GM23248 (cell line): ENCODE measurements at places on chromosomes 5 and 9.
A peak's percentile ranks its signal among the peaks of the same experiment; 100 is the strongest.

DNA sequence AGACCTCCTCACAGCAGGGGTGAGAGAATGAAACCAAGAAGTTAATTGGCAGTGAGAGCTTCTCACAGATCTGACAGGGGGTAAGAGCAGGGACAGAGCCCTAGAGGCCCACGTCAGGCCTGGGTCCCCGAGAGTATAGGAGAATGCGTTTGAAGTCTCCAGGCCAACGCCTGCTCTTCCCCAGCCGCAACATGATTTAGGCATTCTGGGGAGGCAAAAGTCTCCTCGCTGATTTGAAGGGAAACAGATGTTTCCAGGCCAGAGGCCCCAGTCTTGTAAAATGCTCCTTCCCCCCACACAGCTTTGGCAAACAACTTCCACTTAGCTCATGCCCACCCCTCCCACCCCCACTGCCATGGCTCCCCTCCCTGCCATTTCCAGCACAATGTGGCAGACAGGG, 239.2 kb upstream of the TRIM32 start:
- DNase-seq: no peak

DNA sequence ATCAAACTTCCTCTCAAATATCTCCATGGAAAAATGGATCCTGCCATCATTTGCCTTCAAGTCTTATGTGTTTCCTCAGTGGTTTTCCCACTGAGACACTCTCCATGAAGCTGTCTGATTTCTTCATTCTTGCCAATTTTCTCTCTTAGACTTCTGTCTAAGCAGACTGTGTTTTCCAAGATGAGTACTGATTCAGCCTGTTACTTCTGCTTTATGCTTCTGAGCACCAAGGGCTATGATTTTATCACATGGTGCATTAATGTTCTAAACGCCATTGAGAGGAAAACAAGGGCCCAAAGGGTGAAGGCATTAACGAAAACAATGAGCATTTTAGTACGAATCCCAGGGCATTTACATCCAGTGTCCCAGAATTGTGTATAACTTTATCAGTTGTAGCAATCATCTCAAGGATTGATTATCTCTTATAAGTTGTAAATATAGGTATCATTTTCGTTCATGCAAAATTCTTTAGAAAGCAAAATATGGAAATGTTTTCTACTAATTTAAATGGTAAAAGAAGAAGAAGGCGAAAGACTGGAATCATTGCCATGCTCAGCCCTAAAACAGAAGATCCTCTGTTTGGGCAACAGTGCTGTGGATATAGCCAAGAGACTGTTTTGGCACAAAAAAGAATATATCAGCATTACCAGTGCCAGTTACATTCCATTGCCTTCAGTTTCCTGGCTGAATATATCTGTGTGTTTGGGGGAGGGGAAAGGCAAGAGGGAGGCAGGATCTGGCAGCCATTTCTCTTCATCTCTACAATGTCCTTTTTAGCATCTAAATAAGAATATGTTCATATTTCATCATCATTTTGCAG, 537.6 kb downstream of the ANXA1 start:
- no peak for DNase-seq

DNA sequence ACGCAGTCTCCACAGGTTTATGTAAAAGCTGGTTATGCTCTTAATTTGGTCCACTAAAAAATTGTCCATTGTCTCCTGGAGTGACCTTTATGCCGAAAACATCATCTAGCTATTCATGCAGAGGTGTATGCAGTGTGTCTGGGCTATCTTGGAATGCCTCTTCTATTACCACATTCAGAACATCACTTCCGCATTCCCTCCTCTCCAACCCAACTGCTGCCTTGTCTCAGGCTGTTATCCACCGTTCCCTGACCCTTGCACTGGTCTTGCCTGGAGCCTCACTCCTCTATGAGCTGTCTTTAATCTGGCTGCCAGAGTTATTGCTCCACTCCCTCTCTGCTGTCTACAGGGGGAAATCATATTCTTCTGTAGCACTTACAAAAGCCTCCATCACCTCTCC, 214.1 kb upstream of the ANKRD55 start:
- no peak for DNase-seq

DNA sequence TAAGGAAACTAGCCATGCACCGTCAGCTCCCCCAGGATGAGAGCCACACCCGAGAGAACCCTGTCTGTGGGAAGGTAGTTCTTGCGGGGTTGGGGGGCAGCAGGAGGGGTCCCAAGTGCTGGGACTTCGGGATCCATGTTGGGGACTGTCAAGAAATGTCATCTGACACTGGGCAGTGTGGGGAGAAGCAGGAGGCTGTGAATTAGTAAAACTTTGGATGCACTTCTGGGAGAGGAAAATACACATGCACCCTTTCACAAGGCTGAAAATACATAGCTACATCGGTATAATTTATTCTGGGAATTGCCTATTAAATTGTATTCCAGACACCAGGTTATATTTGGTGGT, 109.6 kb upstream of the RPS23 start:
- DNase-seq: no peak

GRCh38 chr9:1120500-1121165, 70.5 kb downstream of the DMRT2 start:
- DNase-seq: no peak

DNA sequence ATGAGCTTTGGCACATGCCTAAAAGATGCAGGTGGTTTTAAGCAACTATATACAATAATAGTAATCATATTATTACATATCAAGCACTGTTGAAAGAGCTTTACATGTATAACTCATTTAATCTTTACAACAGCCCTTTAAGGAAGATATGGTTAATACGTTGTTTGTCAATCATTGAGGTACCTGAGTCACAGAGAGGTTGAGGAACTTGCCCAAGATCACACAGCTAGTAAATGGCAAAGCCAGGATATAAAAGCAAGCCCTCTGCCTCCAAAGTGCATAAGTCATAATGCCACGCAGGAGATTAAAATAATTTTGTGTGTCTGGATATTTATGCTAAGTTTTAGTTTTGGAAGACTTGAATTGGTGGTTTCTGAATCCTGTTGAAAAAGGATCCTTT, 90.2 kb downstream of the DAPK1 start:
- DNase-seq: no peak

- DNase-seq: no peak
Observed at GRCh38 chr9:81465468-81466011, 223.8 kb downstream of the TLE1 start.

DNA sequence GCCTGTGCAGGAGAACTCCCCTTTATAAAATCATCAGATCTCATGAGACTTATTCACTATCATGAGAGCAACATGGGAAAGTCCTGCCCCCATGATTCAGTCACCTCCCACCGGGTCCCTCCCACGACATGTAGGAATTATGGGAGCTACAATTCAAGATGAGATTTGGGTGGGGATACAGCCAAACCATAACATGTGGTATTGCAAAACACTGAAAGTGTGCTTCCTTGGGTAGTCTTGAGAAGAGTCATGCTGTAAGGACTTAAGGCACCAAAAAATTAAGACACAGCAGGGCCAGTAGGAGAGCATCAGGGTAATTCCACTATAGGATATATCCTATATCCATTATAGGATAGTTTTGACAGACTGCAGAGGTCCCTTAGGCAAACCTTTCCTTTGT, 29.4 kb upstream of the GDNF start:
- DNase-seq: peak; percentile 54

DNA sequence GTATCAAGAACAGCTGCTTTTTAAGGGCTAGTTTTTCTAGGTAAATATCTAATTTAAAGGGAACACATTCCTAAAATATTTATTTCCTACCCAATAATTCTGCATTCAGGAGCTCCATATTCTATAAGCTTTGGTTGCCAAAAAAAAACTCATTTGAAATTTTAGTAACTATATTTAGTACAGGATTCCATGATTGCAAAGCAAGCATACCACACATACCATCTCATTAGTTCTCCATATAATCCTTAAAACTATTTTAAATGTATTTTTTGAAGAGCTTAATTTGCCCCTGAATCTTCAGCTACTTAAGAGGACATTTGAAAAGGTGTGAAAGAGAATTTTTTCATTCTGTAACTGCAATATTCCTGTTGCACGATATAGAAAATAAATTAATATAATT, 877.0 kb downstream of the NR2F1-AS1 start:
- peak; percentile 10 for DNase-seq

- DNase-seq: no peak
Observed at GRCh38 chr5:28066856-28067255, 1028.5 kb upstream of the CDH9 start.

GRCh38 chr5:12526113-12526512, 621.9 kb upstream of the CTNND2 start:
- DNase-seq: no peak

DNA sequence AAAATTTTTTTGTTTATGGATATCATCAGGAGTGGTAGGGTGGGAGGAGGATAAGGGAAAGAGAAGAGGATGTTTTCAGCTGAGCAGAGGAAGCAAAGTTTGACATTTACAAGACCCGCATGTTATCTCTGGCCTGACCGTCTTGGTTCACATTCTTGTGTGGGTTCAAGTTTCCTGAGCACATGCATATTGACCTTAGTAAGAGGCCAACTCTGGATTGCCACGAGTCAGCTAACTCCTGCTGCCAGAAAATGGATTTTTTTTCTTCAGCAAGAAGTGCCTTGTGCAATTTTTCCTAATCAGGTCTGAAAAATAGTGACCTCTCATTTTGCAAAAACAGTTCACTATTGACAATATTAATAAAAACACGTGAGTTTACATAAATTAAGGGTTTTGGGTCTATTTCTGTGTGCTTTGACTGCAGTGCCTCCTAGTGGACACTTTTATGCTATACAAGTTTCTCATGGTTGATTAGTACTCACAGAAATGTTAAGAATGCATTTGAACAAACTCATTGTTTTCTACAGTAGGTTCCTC, 27.1 kb upstream of the BASP1 start:
- peak; percentile 71 for DNase-seq

- DNase-seq: peak; percentile 58
Observed at GRCh38 chr5:61055434-61056006, 106.7 kb downstream of the SMIM15 start.

DNA sequence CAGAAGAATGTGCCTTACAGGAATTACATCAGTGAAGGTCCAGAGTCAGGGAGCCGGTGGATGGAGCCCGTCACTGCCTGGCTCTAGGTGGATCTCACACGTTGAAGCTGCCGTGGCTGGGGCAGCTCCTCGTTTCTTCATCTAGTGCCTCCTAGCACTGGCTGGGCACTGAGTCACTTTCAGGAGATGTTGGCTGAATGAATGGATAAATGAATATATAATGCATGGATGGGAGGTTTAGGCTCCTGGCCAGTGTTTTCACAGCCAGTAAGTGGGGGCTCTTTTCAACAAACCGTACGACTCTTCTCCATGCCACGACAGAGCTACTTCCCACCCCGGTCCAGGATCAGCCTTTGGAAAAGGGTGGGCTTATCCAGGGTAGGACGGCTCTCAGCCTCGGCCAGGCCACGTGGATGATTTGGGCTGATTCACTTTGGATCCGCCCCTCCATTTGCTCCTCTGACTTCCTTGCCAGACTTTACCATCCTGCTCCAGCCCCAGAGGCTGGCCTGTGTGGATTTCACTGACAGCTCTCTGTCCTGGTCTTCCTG, 1.3 kb upstream of the SH3PXD2B start:
- DNase-seq: peak; percentile 90

DNA sequence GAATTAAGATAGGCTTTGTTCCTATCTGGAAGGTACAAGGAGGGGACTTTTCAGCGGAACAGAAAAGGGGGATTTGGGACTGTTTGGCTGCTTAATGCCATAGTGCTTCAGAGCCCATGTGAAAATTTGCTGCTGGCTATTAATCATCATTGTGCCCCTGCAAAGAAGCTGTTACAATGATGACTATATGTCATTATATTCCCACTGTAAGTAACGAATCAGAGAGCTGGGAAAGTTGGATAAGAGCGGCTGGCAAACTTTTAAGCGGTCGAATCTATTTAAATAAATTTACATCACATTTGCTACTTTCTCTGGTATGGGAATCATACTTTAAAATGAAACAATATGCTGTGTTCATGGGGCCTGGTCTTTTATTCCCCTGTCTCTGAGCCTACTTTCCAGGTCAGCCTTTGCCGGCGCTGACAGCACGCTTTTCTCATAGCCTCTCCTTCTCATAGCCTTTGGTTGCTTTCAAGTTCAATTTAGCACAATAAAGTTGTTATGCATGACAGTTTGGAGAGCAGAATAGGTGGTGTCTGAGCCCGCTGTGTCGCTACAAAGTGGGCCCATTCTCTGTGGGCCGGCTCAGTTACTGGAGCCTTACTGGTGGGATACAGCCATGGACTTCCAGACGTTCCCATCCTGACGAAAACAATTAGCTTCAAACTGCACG, 271.2 kb upstream of the TMEM161B start:
- DNase-seq: no peak

GRCh38 chr9:119409552-119409951, 40.3 kb upstream of the BRINP1 start:
- no peak for DNase-seq

DNA sequence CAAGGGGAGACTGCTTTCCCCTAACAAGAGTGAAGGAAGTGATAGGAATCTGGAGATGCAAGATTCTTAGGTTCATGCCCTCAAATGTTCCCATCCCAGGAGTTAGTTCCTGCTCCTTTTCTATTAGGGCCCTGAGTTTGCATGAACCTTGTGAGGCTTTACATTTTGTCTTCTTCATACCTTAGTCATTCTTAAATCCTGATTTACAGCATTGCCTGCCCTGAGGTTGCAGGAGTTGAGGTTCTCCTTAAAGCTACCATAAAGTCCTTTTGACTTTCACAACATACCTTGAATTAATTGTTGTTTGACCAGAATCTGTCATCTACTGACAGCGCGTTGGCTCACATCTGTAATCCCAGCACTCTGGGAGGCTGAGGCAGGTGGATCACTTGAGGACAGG, 151.5 kb upstream of the ABCA1 start:
- DNase-seq: no peak

GRCh38 chr5:171956314-171956713, 50.1 kb downstream of the FBXW11 start:
- no peak for DNase-seq

- peak; percentile 65 for DNase-seq
Observed at GRCh38 chr5:74556631-74557595, 83.6 kb downstream of the ENC1 start.

GRCh38 chr5:133739181-133739780, 126.9 kb upstream of the FSTL4 start:
- no peak for DNase-seq

DNA sequence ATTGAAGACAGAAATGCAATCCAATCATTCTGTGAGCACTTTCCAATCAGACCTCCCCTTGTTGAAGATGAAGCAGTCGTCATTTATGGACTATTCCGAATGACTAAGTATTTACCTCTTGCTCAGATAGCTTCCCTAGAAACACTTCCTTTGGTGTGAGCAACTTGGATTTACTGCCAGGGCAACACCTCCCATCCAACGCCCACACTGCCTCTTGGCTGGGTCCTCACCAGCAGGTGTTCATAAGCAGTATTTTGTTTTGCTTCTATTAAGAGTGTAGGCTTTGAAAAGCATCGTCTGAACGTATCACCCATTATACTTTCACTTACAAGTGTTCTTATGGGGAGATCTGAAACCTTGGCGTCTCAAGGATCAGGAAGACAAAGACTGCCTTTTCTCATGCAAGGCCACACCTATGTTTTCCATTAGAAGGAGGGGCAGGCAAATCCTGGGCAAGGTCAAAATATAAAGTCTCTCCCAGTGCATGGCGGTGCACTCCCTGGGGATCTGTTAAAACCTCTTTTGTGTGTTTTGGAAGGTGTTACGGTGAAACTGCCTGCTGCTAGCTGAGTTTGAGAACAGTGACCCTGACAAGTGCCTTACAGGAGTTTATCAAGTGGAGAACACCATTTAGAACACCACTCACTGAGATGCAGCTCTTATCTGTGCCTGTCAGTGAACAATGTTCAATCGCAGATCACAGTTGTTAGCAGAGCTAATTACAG, 10.6 kb upstream of the MARCHF3 start:
- no peak for DNase-seq
